ENCODE measurements at places on chromosomes 11 and 22.

DNA sequence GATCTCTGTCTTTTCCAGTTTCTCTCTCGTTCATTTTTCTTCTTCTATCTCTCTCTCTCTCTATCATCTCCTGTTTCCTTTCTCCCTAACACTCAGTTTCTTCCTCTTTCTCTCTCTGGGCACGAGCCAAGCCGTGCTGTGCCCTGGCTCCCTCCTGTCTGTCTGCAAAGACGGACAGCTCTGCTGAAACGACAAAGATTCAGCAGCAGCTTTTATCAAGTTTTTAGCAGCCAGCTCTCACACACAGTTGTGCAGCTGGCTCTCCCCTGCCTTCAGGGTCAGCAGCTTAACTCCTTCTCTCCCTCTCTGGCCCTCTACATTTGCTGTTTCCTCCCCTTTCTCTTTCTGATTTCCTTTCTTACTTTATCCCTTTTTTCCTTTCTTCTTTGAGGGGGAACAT lies 352.0 kb upstream of the MPPED2 start:
- DNase-seq = no peak

DNA sequence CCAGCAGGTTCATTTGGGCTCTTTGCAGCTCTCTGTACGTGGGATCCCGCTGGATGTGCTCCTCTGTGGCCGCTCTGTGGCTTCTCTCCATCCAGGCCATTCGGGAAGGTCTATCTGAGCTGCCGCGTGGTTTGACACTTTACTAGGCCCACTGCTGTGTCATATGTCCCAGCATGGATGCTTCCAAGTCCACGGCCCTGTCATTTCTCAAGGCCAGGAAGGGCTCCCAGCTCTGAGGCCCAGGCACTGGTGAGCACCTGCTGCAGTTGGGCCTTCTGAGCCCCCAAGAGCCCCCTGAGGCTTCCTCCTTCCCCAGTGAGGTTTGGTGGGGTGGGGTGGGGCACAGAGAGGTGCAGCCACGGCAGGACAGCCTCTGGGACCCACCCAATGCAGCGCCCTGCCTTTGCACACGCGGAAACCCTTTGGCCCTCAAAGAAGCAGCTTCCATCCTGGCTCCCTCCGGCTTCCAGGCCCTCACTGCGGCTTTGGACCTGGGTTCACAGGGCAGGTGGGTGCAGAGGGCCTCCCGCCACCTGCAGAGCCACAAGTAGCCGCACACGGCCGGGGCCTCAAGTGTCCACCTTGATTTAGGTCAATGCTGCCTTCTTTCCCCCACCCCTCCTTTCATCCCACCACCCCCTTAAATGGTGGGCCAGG lies 44.5 kb upstream of the FGF3 start:
- no peak for DNase-seq

DNA sequence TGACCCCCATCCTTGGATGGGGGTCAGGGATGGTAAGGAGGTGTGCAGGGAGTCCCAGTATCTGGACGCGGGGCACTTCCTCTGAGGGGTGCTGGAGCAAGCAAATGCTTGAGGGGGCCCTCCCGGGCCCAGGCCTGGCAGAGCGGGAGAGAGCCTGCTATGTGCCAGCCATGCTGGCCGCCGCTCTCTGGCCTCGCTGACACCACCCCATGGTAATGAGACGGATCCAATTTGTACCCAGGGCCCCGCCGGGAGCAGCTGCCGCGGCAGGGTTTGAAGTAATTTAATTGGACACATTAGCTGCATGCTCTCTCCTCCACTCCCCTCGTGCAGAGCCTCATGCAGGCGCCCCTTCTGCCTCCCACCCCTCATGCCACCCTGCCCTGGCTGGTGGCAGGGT lies 6.3 kb downstream of the SYT7 start:
- DNase-seq = no peak

GRCh38 chr11:131064373-131064991 lies 148.2 kb upstream of the SNX19 start:
- no peak for DNase-seq

GRCh38 chr11:93537767-93538261 lies 5.4 kb downstream of the SMCO4 start:
- DNase-seq = no peak

- no peak for DNase-seq
These were observed 30.2 kb upstream of the CLTCL1 start for GRCh38 chr22:19321757-19322156.

GRCh38 chr11:2259466-2259830 lies 10.9 kb downstream of the ASCL2 start:
- DNase-seq = no peak

GRCh38 chr11:29100967-29101366 lies 915.9 kb downstream of the KCNA4 start:
- no peak for DNase-seq

DNA sequence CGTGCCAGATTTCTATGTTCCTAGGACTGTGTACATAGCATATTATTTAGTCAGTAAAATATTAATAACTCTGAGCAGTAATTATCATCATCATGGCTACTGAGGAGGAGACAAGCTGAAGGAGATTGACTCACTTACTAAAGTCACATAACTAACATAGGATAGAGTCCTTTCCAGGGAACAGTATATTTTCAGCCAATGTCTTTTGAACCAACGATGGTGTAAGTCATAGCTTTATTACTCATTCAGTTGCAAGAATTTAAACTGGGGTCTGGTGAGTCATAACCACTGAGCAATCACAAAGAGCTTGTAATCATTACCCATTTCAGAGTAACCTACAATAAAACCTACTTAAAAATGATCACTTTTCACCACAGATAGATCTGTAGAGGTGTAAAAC lies 1564.8 kb upstream of the TENM4 start:
- no peak for DNase-seq

DNA sequence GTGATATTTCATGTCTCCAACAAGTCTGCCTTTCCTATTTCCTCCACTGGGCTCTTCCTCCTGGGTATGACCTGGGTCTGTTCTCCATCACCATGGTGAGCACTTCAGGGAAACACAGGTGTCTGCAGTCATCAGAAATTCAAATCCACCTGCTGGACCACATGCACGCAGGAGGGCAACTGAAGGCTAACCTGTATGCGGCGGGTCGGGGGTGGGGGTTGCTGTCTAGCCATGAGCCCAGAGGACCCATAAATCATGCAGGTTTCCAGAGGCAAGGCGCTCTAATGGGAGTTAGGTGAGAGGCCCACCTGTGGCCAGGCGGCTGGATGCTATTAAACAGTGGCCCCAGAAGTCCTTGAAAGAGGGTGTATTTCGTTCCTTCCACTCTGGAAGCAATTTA lies 11.1 kb upstream of the PAMR1 start:
- DNase-seq = no peak

- DNase-seq = no peak
These were observed 333.9 kb downstream of the METTL15 start for GRCh38 chr11:28442131-28442530.

Data from CD8-positive, alpha-beta T cell (primary cell).